ENCODE measurements at places on chromosomes 1 and 21. TPM values are rescaled to one million over a fixed set of nuclear protein-coding genes. Genes with fewer than 3 reads are reported as not detected.

- H3K4me3 ChIP-seq, result no peak overlapping the region
- DNase-seq, result peak; percentile 46
- H3K27ac ChIP-seq, result peak overlapping the region; percentile 76
- H3K27me3 ChIP-seq, result no peaks in the 10 kb centered on the region
- H3K36me3 ChIP-seq, result no peaks in the 10 kb centered on the region
Observed at GRCh38 chr1:15089258-15089992, 64.1 kb upstream of the TMEM51 start.

RAD54L gene
- total RNA-seq, result 4.8 TPM

FAM89A gene
- total RNA-seq, result 18.8 TPM

DNA sequence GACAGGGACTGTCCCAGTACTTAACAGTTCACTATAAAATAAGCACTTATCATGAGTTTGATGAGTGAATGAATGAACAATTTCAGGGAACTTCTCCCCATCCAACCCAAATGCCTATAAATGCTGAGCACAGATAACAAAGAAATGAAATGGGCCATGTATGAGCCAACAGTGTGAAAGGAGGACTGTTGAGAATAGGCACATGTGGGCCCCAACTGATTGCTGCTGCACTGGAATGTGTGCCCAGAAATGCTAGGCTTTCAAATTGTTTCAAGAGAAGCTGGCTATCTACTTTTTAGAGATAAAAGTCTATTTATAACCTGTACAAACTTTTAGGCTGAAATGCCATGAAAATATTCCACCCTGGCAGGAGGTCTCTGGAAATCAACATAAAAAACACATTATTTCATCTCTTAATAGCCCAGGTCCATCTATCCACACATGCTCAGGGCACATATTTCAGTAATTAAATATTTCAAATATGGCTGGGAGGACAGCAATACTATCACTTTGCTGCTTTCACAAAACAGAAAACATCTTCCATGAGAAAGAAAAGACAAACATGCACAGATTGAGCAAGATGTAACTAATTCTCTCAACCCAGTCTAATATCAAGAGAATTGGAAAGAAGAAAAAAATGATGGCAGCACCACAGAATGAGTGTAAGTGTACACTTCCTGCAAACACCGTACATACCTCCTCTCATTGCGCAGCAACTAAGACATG, 49.8 kb downstream of the COLGALT2 start:
- no peak overlapping the region for H3K27ac ChIP-seq
- H3K36me3 ChIP-seq, result no peaks in the 10 kb centered on the region
- H3K27me3 ChIP-seq, result no peaks in the 10 kb centered on the region

DNA sequence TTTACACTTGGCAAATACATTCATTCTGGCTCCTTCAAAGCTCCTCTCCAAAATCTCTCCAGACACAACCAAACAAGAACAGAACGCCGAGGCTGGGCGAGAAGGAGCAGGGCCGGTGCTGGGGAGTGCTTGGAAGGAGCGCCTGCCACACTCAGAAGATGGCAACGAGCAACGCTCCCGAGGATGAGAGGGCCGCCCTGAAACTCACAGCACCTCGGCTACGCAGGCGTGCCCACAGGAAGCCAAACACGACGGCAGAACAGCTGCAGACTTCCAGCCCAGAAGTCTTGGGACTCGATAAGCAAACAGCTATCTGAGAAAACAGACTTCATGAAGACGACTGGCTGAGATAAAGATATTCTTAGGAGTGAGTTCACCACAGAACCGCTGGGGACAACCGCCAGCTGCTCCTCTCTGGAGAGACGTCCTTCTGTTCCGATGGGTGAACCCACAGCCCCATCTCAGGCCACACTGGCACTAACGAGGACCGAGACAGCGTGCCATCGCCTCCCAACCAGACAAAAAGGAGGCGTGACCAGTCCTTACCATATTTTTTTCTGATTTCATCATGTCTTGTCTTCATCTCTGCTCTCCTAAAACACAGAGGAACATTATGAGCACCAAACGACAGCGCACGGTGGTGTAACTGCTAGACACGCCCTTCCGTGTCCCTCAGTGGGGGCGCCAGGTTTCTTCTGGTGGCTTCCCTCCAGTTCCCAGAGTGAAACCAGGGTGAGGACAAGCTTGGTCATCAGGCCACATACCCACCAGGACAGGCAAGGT, 18.6 kb downstream of the PTTG1IP start:
- no peak overlapping the region for H3K27ac ChIP-seq
- no peak overlapping the region for H3K4me3 ChIP-seq
- DNase-seq, result no peak
- H3K27me3 ChIP-seq, result no peaks in the 10 kb centered on the region
- H3K36me3 ChIP-seq, result no peaks in the 10 kb centered on the region
- H3K4me1 ChIP-seq, result peaks cover 26% of the 10 kb centered on the region

GRCh38 chr1:26627954-26628353, 67.9 kb upstream of the ARID1A start:
- no peaks in the 10 kb centered on the region for H3K27me3 ChIP-seq
- H3K4me1 ChIP-seq, result no peaks in the 10 kb centered on the region
- no peaks in the 10 kb centered on the region for H3K36me3 ChIP-seq
- H3K27ac ChIP-seq, result peak overlapping the region; percentile 42
- H3K4me3 ChIP-seq, result no peak overlapping the region
